ENCODE measurements at places on chromosomes 1 and 21.

DNA sequence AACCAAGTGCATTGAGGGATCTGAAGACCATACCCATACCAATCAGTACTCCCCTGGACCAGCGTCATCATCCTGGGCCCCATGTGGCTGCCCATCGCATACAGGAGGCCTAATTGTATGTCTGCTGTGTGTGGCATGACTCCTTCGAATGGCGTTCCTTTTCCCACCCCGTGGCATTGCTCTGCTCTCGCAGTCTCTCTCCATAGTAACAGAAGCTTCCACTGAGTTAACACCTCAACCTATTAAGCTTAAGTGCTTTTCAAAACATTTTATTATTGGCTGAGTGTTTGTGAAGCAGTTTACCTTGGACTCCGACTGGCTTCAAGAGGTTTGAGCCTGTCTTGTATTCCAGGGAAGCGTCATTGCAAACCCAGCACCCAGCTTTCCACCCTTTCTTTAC, 187.1 kb upstream of the LMO4 start:
- no peak for DNase-seq

DNA sequence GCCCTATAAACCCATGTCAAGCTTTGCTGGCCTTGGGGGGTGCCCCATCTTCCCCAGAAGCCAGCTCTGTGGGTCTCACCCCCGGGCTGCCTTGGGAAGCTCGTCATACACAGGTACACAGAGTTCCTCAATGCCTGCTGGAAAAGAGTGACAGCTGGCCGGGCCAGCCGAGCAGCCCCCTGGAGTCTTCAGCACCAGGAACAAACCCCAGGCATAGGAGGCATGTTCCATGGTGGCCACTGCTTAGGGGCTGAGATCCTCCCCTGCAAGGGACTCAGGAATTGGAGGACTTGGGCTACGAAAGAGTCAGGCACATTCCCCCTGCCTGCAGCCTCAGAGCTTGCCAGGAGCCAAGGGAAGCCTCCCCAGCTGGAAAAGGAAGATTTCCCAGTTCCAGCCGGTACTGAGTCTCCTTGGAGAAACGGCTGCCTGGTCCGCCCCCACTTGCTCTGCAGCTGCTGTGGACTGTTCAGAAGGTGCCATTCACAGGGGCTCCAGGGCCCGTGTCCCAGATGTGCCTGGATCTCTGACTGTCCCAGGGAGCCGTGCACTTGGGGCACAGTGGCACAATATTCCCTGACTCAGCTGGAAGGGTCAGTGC, 89.5 kb downstream of the STUM start:
- DNase-seq, result no peak

- DNase-seq, result no peak
Observed at GRCh38 chr1:53554592-53555305, 95.5 kb downstream of the DMRTB1 start.

DNA sequence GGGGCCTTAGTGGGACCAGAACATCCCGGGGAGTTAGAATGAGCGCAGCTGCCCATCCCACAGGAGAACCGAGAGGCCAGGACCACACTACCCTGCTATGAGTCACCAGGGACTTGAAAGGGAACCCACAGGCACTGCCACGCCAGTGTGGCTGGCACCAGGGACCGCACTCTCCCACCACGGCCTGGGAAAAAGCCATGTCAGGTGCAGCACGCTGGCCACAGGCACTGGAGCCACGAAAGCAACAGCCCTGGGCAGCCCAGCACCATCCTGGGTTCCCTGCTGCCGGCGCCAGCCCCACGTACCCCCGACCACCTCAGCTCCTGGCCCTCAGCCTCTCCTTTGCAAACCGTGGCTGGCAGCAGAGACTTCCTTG, 14.1 kb upstream of the TMEM240 start:
- DNase-seq, result no peak

- DNase-seq, result no peak
Observed at GRCh38 chr1:204651843-204652421, 33.6 kb downstream of the LRRN2 start.

- DNase-seq, result no peak
Observed at GRCh38 chr1:153250166-153250565, 9.3 kb upstream of the LORICRIN start.

Measured in effector CD8-positive, alpha-beta T cell (primary cell).